Hepatocyte (in vitro differentiated cells): ENCODE measurements at places on chromosomes 6 and 20.

GRCh38 chr20:17014756-17015366 is 212.0 kb upstream of the PCSK2 start:
- no peak for DNase-seq

- DNase-seq = no peak
Measured at GRCh38 chr6:34517966-34518365, 38.2 kb downstream of the SPDEF start.

- no peak for DNase-seq
Measured at GRCh38 chr6:157213907-157214565, 109.3 kb downstream of the TMEM242 start.

GRCh38 chr6:129845696-129846095 is 15.4 kb downstream of the TMEM244 start:
- DNase-seq = no peak

DNA sequence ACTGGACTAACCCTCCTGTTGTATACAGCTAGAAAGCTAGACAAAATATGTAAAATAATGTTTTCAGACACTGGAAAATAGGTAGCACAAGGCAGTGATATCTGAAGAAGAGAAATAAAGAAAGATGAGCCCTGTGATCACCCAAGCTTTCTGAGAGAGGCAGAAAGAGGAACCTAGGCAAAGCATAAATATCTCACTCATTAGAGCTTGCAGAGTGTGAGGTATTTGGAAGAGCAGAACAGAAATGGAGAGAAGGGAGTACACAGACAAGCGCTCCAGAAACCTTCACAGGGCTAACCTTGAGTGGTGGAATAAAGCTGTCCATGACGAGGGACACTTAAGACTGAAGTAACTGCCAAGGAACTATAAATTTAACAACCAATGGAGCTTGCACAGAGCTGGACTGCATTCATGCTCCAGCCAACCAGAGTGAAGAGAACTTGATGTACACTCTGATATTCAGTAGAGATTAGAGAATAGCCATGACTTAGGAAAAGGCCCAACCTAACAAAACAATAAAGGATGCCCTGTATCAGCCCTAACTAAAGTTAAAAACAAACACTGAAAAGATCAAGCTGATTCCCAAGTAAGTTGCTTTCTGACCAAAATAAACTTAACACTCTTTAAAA is 280.9 kb upstream of the STXBP5 start:
- no peak for DNase-seq

DNA sequence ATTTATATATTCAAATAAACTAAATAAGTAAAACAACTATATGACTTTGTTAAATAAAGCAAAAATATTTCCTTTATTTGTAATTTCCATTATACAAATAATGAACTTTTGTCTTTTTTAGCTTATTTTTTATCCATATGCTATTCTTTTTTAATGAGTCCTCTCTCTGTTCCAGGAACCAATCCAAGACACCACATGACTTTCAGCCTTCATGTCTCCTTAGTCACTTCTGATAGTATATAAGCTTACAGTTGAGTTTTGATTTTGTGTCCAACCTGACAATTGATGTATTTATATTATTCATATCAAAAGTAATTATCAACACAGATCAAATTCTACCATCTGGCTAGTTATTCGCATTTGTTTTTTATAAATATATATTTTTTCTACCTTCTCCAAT is 582.3 kb upstream of the GJE1 start:
- DNase-seq = no peak

DNA sequence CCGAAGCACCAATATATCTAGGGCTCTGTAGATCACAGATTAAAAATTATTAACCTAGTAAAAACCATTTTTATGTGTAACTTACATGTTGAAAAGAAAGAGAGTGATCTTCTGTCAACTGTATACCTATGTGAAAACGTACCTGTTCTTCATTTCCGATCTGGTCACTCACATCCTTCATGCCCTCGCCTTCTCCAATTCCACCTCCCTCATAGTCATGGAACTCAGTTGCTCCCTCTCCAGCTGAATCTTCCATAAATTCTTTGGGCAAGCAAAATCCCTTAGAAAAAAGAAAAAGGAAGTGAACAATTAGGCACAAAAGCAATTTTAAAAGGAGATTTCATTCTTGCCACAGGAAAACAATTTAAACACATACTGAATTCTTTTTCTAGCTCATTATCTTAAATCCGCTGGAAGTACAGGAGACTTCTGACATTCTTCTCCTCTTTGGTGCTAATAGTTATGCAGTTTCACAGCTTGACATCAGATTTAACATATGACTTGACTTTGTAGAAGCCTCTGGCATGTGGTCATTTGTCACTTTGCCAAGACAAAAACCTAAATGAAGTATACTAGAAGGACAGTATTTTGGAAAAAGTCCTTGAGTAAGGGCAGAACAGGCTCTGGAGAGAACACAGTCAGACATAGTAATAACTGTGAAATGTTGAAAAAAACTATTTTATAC is 29.5 kb upstream of the LYRM2 start:
- no peak for DNase-seq

GRCh38 chr20:63094767-63095499 is 88.2 kb upstream of the BHLHE23 start:
- no peak for DNase-seq

GRCh38 chr6:122246906-122247658 is 152.4 kb upstream of the HSF2 start:
- no peak for DNase-seq

- no peak for DNase-seq
Measured at GRCh38 chr6:16800341-16800740, 39.1 kb upstream of the ATXN1 start.

- no peak for DNase-seq
Measured at GRCh38 chr6:45647341-45648261, 269.9 kb upstream of the SUPT3H start.

GRCh38 chr6:17429383-17430061 is 36.1 kb downstream of the CAP2 start:
- DNase-seq = no peak

DNA sequence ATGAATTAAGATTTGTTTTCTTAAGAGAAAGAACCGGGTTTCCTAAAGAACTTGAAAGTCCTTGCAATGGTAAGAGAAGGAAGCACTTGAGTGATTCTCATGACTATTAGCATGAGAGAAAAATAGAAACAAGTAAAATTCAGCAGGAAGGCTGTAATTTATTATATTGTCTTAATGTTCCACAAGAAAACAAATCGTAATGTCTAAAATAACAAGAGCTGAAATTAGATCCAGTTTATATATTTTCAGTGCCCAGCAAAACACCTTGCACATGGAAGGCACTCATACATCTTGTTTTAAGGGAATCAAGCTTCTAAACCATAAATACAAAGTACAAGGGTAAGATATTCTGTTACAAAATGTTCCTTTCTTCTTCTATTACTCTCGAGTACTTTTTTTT is 229.4 kb upstream of the PLN start:
- DNase-seq = no peak

DNA sequence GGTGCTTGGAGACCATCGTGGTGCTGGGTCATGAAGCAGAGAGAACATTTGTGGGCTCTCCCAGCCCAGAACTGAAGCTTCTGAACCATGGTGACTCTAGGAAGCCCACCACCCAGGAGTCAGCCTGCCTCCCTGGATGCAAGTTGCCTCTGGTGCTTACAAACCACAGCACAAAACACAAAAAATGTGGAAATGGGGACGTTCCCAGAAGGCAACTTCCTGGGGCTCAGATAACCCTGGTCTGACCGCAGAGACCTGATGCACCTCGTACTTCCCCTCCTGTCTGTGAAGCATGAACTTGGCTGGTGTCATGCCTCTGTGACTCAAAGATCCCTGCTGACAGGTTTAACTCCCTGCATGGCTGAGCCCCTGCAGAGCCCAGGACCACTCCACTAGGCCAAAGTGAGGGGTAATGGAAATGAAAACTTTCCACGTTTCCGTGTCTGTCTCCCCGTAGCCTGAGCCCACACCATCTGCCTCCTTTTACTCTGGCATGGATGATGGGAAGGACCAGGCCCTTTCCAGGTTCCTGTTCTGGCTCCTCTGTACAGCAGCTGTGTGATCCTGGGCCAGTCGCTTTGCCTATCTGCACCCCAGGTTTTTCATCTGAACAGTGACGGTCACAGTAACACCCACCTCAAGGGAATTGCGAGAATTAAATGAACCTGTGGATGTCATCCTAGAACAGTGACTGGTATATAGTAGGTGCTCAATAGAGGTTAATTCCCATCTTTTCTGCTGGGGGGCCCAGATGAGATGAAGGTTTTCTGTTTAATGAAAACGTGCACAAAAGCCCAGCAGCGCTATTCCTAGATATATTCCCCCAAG is 57.7 kb downstream of the PPP1R16B start:
- DNase-seq = no peak

GRCh38 chr20:38895098-38895949 is 30.9 kb upstream of the FAM83D start:
- no peak for DNase-seq

DNA sequence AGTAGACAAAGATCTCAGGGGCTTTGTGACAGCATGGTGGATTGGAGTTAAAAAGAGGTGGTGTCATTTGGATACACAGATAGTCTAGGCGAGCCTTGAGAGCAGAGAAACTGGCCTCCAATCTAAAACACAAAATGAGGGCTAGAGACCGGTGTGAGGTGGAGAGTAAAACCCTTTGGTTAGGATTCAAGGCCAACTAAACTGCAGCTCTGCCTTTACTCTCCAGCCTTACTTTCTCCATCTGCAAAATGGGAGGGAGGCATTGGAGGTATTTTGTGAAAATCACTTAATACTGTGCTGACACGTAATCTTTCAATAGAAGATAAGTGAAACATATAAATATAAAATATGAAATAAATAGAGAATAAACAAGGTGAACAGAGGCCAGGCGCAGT is 89.1 kb upstream of the QKI start:
- DNase-seq = no peak

- peak; percentile 28 for DNase-seq
Measured at GRCh38 chr6:53347250-53347920, 1.4 kb downstream of the ELOVL5 start.

DNA sequence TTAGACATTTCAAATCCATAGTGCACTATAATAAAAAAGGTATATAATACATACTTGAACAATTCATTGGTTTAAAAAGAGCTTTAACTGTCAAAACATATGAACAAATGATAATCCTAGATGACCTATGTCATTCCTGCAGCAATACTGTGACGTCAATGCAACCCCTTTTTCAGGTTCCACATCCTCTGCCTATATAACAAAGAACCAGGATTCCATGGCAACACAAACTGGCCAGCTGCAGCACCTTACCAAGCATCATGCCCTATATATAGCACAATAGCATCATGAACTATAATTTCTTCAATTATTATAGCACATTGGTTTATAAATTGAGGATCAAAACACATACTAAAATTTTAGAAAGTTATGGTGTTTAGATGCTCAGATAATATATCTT is 578 bp upstream of the PTCHD4 start:
- DNase-seq = no peak

- no peak for DNase-seq
Measured at GRCh38 chr6:44675449-44675848, 287.9 kb downstream of the CDC5L start.

GRCh38 chr6:141415896-141416295 is 716.8 kb upstream of the GJE1 start:
- DNase-seq = no peak

GRCh38 chr6:73719046-73719445 is 23.0 kb downstream of the CD109 start:
- no peak for DNase-seq

GRCh38 chr6:119313937-119314884 is 35.4 kb downstream of the MAN1A1 start:
- DNase-seq = no peak

- peak; percentile 92 for DNase-seq
Measured at GRCh38 chr20:4041748-4042411, 26.5 kb upstream of the RNF24 start.

- DNase-seq = no peak
Measured at GRCh38 chr6:63740709-63741108, 105.1 kb downstream of the PHF3 start.

GRCh38 chr6:38617856-38618255 is 21.9 kb downstream of the BTBD9 start:
- no peak for DNase-seq
